ENCODE measurements at places on chromosomes 13 and 19. TPM values are rescaled to one million over a fixed set of nuclear protein-coding genes. Genes with fewer than 3 reads are reported as not detected.
A peak's percentile ranks its signal among the peaks of the same experiment; 100 is the strongest.

Gene CACNG6
- 1.3 TPM for total RNA-seq

Gene OR7A5
- total RNA-seq, result not detected

Gene SHISA7
- total RNA-seq, result 0.16 TPM

Gene DOCK9
- 84.4 TPM for total RNA-seq

Gene RASAL3
- 0.85 TPM for total RNA-seq

Gene ITM2B
- total RNA-seq, result 509 TPM

Gene ZNF99
- total RNA-seq, result 0.74 TPM

Gene CIC
- 14.0 TPM for total RNA-seq

GRCh38 chr13:96958286-96958891 is 35.9 kb downstream of the OXGR1 start:
- DNase-seq, result no peak

GRCh38 chr13:43299374-43299773 is 276.0 kb downstream of the DNAJC15 start:
- no peak for DNase-seq

DNA sequence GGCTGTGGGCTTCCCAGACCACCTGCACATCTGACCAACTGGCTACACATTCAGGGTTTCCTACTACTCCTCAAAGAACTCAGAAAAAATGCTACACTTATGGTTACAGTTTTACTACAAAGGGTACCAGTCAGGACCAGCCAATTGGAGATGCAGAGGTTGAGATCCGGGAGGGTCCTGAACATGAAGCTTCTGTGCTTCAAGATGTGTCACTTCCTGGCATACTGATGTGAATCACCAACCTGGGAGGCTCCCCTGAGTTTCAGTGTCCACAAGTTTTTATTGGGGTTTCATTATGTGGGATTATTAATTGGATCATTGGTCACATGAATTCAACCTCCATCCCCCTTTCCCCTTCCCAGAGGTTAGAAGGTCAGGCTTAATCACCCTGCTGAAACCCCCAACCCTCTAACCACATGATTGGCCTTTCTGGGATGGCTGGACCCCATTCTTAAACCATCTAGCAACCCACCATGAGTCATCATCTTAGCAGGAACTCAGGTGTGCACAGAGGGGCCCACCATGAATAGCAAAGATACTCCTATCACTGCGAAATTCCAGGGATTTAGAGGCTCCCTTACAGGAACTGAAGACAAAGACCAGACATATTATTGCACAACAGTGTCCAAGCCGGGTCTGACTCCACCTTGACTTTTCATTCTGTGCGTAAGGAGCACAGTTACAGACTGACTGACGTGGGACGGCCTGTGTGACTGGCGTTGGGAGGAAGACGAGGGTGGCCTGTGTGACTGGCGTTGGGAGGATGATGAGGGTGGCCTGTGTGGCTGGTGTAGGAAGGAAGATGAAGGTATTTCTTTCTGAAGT is 90.7 kb downstream of the ATP8A2 start:
- no peak for DNase-seq

DNA sequence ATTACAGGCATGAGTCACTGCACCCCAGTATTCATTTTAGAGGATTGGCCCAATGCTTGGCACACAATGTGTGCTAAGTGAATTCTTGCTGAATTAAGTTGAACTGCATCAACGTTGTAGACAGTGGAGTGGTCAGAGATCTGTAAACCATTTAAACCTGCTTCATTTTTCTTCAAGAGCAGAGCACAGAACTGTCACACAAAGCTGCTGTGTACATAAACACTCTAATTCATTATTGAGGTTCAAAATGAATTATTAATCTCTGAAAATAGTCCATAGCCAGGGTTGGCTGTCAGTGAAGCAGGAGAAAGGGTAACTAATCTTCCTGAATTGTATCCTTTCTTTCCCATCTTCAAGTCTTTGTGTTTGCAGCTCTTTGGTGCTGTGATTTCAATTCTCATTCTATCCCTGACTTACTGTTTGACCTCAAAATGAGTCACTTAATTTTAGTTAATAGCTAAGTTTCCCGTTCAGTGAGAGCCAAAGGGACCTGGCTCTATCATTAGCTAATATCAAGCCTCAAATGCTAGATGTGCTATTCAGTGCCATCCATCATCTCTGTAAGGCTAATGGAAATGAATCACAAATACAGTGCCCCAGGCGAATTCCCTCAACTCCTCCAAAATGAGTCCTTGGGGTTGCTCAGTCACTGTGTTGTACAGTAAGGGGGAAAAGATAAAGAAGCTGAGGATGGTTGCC is 77.0 kb upstream of the TSC22D1 start:
- DNase-seq, result no peak

DNA sequence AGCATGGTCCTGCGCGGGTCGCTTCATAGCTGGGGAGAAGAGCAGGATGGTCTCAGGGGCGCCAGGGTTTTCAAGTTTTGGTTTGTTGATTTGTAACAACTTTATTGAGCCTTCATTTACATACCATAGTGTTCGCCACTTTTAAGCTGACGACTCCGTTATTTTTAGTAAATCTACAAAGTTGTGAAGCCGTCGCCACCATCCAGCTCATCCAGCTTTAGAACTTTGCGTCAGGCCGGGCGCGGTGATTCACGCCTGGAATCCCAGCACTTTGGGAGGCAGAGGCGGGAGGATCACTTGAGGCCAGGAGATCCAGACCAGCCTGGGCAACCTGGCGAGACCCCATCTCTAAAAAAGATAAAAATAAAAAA is 404 bp downstream of the C19orf44 start:
- DNase-seq, result no peak

DNA sequence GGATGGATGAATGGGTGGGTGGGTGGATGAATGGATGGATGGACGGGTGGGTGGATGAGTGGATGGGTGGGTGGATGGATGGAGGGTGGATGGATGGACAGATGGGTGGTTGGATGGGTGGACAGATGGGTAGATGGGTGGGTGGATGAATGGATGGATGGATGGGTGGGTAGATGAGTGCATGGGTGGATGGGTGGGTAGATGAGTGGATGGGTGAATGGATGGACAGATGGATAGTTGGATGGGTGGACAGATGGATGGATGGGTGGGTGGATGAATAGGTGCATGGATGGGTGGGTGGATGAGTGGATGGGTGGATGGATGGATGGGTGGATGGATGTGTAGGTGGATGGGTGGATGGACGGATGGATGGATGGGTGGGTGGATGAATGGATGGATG is 17.8 kb downstream of the SHC2 start:
- DNase-seq, result no peak

- DNase-seq, result no peak
These were observed 21.9 kb upstream of the EVI5L start for GRCh38 chr19:7808108-7808507.

- DNase-seq, result no peak
These were observed 39.9 kb downstream of the PCCA start for GRCh38 chr13:100128838-100129237.

- DNase-seq, result no peak
These were observed 638 bp downstream of the ADGRE5 start for GRCh38 chr19:14381689-14382474.

DNA sequence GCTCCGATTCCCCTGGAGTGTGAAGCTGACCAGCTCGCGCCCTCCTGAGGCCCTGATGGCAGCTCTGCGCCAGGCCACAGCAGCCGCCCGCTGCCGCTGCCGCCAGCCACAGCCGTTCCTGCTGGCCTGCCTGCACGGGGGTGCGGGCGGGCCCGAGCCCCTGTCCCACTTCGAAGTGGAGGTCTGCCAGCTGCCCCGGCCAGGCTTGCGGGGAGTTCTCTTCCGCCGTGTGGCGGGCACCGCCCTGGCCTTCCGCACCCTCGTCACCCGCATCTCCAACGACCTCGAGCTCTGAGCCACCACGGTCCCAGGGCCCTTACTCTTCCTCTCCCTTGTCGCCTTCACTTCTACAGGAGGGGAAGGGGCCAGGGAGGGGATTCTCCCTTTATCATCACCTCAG is 20.3 kb downstream of the CKM start:
- DNase-seq, result no peak

DNA sequence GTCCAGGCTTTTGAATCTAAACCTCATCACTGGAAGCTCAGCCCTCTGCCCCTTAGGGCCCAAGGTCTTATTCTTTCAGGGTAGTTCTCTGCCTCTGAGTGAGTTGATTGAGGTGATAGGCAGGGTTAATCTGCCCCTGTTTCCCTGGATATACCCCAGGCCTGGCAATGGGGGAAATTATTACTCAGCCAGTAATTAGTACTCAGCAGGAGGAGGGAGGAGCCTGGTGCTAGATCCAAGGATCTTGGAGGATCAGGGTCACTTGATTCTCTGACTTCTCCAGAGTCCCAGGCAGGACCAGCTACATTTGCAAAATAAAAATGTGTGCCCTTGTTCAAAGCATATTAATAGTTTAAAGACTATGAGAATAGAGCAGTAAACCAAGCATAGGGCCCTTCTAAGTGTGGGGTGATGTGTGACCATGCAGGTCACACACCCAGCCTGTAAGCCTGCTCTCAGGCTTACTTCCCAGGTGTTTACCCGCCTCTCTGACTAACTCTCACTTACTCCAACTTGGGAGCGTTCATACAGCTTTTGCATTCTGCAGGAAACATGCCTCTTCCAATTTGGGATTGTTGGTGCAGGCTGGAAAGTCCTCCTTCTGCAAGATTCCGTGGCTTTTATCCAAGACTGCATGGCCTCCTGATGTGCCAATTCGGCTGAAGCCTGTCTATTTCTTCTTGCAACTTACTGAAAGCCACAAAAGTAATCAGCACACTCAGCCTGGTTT is 7.9 kb upstream of the STK24 start:
- DNase-seq, result no peak

DNA sequence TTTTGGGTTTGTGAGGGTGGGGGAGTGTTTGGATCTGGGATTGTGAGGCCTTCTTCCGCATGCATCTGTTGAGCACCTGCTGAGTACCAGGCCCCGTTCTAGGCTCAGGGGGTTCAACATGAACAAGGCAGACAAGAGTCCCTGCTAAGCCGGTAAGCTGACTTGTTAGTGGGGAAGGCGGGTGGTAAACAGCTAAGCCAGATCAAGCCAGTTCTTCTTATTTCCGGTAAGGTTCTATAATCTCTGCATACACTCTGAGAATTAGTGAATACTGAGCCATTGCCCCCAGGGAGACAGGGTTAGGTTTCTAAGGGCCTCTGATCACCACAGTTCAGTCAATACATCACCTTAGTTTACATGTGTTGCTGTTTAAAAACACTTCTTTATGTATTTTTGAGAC is 9.9 kb upstream of the EHD2 start:
- DNase-seq, result no peak

DNA sequence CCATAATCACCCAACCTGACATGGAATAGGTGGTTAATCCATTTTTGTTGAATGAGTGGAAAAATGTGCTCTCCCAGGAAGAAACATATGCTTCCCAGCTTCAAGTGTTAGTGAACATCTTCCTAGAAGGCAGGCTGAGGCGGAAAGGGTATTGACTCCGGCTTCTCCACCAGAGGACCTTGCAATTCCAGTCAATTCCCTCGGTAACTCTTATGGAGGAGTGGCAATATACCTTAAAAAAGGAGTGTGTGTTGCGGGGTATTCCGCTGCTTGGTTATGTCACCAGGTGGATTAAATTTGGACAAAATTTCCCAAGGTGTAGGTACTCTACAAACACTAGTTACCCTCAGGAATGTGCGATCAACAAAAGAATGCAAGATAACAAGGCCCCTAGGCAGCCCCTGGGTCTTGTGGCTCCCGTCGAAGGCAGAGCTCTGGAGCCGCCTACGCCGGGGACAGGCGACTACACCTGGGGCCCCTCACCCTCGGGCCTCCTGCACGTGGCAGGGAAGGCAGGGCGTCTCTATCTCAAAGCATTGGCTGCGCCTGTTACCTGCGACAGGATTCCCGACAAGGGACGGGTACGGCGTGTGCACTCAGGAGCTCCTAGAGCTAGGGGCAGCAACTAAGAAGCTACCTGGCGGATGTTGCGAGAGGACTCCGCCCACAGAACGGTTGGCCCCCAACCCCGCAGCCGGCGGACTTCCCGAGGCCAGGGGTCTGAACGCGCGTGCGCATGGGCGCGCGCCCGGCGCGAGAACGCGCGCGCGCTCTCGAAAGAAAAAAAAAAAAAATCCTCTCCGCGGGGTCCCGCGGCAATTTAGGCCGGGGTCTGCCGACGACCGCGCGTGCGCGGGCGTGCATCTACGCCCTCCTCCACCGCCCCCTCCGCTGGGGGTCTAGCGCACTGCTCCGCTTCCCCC is at the start of gene WDR87:
Gene WDR87 (minus strand): TSS at position 649 of the 923 bp plus-strand sequence. CDS start 8,355 bp downstream, outside the sequence.
- no peak for DNase-seq

DNA sequence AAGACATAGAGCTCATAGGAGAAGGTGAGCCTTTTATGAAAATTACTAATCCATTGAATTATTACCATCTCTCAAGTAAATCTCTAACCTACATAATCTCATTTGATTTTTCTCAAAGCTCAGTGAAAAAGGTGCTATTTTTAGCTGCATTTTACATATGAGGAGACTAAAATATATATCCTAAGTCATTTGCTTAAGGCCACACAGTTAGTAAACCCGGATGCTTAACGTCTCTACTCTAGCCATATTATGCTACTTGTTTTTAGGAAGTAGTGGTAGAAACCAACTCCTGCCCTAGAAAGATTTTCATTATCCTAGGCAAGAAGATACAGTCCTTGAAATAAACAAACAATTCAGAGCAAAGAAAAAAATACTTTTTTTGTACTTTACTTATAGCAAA is 108.9 kb downstream of the RBM26 start:
- no peak for DNase-seq

DNA sequence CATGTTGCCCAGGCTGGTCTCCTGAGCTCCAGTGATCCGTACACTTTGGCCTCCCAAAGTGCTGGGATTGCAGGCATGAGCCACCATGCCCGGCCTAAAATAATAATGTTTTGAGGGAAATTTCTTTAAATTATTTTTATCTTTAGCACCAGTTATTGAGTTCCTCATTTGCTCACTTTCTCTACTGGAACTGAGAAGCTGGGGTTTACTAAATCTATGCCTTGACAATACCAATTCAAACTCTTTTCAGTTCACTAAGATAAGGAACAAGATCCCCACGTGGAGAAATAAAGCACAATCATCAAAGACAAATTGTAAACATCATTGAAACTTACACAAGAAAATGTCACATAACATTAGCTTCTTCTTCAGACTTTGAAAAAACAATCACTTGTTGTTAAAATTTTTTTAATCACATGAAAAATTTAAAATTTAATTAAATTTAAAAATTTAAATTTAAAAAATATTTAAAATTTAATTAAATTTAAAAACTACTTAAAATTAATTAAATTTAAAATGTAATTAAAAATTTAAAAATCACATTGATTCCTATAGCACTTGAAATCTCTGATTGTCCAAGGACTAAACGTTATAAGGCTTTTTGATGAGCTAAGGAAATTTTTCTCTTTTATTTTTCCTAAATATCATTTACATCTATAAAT is 25.2 kb upstream of the XPO4 start:
- no peak for DNase-seq

GRCh38 chr13:72132075-72132474 is 265.1 kb upstream of the DACH1 start:
- DNase-seq, result no peak

DNA sequence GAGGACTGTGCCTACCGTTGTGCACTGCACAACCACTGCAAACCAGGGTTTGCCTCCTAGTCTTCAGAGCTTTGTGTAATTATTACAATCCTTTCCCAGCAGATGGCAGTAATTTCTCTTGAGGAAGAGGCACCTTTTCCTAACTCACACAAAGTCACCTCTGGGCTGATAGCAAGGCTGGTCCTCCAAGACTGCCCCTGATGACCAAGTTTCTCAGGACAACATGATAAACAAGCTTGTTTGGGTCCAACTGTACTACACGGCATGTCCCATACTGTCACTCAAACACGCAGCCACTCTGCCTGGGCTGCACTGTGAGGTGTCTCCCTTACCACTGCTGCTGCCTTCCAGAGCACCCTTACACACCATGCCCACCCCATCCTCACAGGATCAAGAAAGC is 39.3 kb downstream of the RFXAP start:
- peak; percentile 26 for DNase-seq

All from urinary bladder (tissue), 4 donors.